ENCODE measurements at places on chromosomes 3 and 15.

DNA sequence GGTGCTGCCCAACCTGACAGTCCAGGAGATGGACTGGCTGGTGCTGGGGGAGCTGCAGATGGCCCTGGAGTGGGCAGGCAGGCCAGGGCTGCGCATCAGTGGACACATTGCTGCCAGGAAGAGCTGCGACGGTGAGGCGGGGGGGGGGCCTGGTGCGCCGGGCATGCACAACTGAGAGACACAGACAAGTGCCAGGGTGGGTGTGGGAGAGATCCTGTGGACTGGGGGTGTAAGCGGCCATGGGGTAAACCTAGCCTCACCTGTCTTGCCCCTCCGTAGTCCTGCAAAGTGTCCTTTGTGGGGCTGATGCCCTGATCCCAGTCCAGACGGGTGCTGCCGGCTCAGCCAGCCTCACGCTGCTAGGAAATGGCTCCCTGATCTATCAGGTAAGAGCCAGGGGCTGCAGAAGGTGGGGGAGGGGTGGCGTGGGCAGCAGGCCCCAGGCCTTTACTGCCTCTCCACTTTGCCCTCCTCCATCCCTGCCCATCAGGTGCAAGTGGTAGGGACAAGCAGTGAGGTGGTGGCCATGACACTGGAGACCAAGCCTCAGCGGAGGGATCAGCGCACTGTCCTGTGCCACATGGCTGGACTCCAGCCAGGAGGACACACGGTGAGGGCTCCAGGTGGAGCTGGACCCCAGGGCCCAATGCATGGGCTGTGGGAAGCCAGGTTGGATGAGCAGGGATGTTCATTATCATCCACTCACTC lies 3.3 kb downstream of the CHRD start:
- DNase-seq = no peak

- DNase-seq = no peak
These were observed 10.6 kb downstream of the ZNF710 start for GRCh38 chr15:90011705-90012104.

- no peak for DNase-seq
These were observed 1076.8 kb downstream of the TUSC7 start for GRCh38 chr3:117786349-117786748.

DNA sequence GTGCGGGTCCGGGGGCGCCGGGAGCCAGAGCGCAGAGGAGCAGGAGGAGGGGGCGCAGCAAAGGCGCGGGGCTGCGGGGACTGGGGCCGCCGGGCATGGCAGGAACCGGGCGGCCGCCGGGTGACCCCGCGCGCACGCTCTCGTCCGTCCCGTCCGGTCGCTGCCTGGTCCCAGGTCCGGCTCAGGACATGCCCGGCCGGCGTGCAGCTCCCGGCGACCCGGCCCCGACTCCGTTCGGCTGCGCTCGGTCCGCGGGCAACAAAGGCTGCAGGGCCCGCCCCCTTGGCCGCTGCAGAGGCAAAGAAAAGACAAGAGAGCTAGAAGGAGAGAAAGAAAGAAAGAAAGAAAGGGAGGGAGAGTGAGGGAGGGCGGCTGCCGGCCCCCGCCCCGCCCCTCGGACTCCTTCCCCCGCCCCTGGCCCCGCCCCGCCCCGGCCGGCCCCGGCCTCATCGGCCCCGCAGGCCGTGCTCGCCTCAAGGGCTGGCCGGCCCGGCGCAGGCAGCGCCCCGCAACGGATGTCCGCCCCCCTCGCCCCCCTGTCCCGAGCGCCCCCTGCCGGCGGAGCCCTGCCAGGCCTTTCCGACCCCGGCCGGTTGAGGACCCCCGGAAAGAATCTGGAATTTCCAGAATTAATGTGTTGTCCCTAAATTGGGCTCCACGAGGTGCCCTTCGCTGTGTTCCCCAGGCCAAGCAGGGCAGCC lies at the start of gene ADAMTS7:
Gene ADAMTS7, minus strand, starts transcription at position 341 of the 701 bp plus-strand sequence. Its CDS starts 244 bp downstream, at position 97.
- peak; percentile 42 for DNase-seq

- DNase-seq = no peak
These were observed 8.3 kb downstream of the ZNF710 start for GRCh38 chr15:90009301-90010022.

DNA sequence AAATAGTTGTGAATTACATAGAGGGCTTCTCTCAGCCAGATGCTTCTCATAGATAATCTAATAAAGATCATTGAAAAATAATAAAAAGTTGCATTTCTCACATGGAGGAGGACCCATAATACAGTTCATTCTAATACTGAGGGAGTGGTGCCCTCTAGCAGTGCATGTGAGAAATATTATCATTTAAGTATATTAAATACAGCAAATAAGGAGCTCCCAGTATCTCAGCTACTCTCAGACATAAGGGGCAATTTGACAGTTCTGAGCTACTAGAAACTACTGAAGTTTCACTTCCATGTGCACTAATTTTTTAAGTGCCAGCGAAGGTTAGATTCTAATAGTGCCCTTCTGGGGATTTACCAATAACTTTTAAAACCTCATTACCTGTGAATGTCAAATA lies 188.3 kb downstream of the IL5RA start:
- DNase-seq = no peak

Measured in stimulated activated CD4-positive, alpha-beta T cell treated with anti-CD3 and anti-CD28 coated beads, Interleukin-1b, Interleukin-23, amount 100 ng/mL, for 4 hours (primary cell).